Astrocyte of the cerebellum (primary cell): ENCODE measurements at places on chromosomes 1 and 21.

DNA sequence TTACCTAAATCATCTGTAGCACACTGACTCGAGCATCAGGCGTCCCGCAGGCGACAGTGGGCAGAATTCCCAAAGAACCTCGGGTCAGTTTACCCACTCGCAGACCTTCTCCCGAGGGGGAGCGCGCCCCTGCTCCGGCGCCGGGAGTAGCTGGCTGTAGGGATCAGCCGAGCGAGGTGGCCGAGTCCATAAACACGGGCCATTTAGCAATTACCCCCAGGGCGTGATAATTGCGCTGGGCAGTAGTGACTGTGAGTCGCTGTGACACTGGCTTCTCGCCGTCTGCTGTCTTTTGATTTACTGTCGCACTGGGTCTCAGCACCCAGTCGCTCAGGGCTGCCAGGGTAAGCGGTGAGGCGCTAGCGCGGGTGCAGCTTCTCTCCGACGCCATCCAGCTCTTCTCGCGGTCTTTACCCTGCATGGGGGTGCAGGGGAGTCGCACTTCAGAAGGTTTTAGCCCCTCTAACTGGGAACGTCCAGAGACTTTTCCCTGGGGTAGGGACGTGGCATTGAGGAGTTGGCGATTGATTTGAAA lies 16.2 kb downstream of the HLX start:
- DNase-seq, result no peak

GRCh38 chr1:227795732-227796131 lies 19.7 kb upstream of the PRSS38 start:
- no peak for DNase-seq

DNA sequence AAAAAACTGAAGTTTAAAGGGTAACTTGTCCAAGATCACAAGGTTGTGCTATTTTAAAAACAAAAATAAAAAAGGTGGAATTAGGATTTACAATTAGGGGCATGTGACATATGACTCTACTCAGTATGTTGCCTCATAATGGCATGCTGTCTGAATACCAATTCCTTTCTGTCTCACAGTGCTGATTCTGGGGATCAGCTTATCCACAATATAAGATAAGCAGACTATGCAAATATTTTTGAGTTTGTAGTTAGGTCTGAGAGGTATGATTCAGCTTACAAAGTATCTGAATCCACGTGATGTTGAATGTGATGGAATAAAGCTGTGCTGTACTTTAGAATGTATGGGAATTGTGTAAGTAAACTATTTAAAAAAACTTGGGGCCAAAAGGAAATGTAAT lies 216.6 kb downstream of the HHIPL2 start:
- DNase-seq, result peak; percentile 8

DNA sequence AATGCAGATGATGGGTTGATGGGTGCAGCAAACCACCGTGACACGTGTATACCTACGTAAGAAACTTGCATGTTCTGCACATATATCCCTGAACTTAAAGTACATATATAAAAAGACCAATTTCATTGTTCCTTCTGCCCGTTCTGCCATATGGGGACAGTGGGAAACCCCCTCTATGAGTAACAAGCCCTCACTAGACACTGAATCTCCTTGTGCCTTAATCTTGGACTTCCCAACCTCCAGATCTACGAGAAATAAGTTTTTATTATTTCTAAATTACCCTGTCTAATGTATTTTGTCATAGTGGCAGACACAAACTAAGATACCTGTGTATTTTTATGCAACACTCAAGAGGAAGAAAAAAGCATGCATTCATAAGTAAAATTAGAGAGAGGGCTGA lies 10.0 kb downstream of the GBP7 start:
- no peak for DNase-seq

DNA sequence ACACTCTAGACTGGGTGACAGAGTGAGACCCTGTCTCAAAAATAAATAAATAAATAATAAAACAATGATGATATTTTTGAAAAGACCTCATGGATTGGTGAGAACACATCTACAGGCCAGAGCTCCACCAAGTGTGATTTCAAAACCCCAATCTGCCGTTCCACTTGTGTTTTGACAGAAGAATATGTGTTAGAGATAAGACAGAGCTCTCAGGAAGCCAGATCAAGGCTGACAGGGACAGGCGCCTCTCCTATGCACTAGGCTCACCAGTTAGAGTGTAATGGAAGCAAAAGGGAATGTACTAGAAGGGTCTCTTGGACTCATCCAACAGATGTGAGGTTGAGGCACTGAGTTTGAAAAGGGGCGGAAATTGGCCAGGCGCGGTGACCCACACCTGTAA lies 110.7 kb upstream of the ERRFI1 start:
- no peak for DNase-seq

DNA sequence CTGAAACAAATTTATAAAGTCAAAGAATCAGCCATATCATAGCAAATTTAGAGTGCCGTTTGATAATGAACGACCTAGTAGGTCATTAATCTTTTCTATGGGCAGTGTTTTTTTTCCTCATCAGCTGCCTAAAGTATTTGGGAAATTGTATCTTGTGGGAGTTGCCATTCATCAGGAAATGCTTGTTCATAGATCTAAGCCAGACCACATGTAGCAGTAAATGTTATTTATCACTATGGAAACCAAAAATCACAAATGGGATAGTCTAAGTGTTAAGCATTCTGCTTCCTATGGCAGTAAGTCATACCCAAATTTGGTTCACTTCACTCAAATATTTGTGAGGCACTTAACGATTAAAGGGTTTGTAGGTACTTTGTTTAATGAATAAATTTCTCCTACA lies 52.9 kb downstream of the LRRC8D start:
- peak; percentile 48 for DNase-seq

GRCh38 chr1:162397039-162397448 lies 14.9 kb downstream of the SH2D1B start:
- no peak for DNase-seq

DNA sequence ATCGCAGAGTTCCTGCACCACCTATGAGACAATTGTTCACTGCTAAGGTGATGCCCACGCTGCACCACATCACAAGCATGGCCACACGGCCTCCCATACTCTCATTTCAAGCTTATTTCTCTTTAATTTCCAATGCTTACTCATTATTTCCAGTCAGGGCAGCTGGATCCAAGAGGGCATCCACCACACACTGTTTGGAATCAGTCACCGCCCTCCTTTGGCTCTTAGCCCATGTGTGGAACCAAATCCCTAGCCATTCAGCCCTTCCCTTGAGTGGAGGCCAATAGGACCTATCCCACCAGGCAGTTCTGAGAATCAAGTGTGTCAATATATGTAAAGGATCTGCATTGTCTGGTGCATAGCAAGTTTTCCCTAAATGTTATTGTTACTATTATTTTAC lies 26.3 kb upstream of the PALMD start:
- DNase-seq, result no peak

DNA sequence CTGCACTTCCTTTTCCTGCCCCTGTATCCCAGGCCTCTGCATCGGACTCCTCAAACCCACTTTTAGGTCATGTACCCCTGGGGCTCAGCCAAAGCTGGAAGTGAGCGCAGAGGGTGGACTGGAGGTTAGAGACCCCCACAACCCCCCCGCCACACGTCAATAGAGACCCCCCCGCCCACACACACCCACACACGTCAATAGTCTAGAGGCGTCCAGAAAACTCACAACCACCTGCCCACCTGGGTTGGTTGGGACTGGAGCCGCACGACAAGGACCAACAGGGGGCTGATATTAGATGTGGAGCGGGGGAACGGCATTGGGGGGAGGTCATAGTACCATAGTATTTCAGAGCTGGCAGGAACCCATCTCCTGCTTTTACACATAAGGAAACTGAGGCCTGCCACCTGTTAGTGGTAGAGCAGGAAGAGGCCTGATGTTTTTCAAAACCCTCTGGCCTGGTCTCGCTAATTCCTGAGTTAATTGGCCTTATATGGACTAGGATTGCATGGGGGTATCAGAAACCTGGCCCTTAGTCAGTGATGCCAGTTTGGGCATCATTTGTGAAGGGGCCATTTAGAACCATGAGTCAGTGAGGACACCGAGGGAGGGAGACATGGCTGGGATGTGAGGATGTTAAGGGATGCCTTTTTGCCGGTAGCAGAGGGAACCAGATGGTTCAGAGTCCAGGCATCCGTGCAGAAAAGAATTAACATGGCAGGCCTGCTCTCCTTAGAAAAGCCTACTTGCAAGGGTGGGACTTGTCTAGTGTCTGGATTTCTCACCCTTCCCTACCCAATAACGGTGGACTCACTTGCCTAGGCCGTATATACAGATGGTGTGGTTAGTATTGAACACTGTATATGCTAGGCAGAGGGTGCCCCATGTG lies 1.1 kb downstream of the NENF start:
- no peak for DNase-seq

DNA sequence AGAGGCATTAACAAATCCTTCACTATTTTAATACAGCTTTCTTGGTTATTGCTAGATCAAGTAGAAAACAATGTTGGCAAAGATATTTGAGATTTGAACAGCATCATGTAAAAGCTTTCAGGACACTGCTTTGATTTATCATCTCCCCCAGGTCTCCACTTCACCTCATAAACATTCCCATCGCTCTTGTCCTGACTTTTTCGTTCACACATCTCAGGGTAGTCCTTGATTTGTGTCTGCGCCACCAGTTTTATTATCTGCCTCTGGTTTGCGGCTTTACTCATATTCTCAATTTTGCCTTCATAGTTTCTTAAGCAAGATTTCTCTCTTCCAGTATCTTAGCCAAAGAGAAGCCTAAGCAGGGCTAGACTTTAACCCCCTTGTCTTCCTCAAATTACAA lies 63.5 kb upstream of the ROR1 start:
- DNase-seq, result no peak

DNA sequence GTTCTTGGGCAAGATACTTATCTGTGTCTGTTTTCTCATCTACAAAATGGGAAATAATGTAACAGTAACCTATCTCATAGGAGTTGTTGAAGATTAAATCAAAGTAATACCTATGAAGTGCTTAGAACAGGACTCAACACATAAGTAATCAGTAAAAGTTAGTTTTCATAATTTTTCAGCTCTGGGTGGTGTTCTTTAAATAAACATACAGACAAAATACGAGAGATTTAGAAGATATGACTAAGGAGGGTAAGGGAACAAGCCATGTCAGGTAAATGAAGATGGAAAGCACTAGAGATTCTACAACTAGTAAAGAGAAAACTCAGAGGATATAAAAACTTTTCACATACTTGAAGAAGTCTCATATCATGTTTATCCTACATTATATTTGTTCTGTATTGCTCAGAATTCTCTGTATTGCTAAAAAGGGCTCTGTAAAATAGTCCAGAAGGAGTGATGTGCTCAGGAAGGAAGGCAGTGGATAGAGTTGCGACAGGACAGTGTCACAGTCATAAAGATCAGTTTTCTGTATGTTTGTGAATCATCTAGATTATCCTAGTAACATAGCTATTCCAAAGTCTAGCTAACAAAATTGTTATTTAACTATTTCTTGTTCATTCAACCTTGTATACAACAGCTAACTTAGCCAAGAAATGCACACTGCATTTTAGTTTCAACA lies 16.0 kb downstream of the LIN9 start:
- DNase-seq, result no peak

- DNase-seq, result no peak
Measured at GRCh38 chr1:19771350-19771749, 28.4 kb downstream of the TMCO4 start.

- no peak for DNase-seq
Measured at GRCh38 chr1:50930193-50930592, 29.9 kb downstream of the FAF1 start.

DNA sequence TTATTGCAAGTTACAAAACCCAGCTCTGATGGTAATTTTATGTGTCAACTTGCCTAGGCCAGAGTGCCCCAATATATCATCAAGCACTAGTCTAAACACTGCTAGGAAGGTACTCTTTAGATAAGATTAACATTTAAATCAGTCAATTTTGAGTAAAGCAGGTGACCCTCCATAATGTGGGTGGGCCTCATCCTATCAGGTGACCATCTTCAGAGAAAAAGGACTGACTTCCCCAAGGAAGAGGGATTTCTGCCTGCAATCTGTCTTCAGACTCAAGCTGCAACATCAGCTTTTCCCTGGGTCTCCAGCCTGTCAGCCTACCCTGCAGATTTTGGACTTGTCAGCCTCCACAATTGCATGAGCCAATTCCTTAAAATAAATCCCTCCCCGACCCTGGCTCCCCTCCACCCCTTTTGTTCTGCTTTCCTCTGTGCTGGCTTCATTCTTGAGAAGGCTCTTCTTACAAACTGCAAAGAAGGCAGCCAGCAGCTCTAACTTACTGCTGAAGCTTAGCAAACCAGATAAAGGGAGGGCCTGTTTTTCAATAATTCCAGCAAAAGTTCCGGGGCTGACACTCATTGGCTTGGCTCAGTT lies 56.4 kb upstream of the RUNX3 start:
- DNase-seq, result no peak

- no peak for DNase-seq
Measured at GRCh38 chr1:59511476-59512465, 214.9 kb downstream of the FGGY start.

DNA sequence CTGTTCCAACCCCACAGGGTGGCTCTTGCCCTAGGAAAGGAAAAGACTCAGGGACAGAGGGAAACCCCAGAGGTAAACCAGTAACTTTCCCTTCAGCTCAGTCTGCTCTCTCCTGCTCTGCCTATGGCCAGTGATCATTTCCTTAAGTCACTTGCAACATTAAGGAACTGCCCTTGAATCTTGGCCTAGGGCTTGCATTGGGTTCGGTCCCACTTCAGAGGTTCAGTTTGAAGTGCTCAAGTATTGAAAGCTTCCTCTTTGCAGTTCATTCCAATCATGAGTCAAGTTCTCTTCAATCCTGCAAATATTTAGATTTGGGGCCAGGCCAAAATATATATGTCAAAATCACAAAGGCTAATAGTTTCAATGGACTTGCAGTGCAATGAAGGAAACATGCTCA lies 97.7 kb upstream of the IRF2BP2 start:
- no peak for DNase-seq

- DNase-seq, result no peak
Measured at GRCh38 chr1:229582011-229582694, 23.6 kb upstream of the ABCB10 start.

GRCh38 chr1:50968158-50968820 lies 1.8 kb upstream of the CDKN2C start:
- peak; percentile 76 for DNase-seq

DNA sequence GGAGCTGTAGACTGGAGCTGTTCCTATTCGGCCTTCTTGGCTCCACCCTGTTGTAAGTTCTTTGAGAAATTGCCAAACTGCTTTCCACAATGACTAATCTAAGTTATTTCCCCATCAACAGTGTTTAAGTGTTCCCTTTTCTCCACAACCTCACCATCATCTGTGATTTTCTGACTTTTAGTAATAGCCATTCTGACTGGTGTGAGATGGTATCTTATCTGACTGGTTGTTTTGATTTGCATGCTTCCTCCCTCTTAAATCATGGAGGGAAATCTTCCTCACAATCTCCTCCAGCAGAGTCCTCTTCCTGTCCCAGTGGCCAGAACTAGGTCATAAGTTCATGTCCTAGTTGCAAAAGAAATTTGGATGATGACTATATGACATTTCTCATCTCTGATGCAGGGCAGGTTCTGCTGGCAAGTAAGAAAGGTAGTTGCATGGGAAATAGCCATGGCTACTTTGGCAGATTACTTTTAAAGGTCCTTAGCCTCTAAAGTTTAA lies 294.0 kb downstream of the LRRC40 start:
- DNase-seq, result no peak

DNA sequence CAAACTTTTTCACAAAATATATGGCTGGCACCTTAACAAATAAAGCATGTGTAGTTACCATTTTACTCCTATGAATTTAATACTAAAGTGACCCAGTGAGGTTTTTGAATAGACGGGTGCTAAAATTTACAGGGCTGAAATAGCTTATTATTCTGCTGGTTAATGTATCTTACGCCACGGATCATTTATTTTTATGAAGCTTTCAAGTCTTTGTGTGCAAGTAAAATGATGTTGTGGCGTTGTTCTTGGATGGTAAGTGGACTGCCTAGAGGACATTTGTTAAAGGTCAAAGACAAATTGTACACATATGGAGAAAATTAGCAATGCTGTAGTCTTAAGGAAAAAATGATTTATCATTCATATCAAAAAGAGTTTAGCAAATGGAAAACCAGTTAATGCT lies 22.8 kb downstream of the INSL5 start:
- DNase-seq, result no peak
